ENCODE measurements at places on chromosomes 12 and 14. TPM values are rescaled to one million over a fixed set of nuclear protein-coding genes. Genes with fewer than 3 reads are reported as not detected.

The USP44 gene
- total RNA-seq: 2.9 TPM

The EML1 gene
- total RNA-seq: 22.5 TPM

The ESPL1 gene
- 47.0 TPM for total RNA-seq

DNA sequence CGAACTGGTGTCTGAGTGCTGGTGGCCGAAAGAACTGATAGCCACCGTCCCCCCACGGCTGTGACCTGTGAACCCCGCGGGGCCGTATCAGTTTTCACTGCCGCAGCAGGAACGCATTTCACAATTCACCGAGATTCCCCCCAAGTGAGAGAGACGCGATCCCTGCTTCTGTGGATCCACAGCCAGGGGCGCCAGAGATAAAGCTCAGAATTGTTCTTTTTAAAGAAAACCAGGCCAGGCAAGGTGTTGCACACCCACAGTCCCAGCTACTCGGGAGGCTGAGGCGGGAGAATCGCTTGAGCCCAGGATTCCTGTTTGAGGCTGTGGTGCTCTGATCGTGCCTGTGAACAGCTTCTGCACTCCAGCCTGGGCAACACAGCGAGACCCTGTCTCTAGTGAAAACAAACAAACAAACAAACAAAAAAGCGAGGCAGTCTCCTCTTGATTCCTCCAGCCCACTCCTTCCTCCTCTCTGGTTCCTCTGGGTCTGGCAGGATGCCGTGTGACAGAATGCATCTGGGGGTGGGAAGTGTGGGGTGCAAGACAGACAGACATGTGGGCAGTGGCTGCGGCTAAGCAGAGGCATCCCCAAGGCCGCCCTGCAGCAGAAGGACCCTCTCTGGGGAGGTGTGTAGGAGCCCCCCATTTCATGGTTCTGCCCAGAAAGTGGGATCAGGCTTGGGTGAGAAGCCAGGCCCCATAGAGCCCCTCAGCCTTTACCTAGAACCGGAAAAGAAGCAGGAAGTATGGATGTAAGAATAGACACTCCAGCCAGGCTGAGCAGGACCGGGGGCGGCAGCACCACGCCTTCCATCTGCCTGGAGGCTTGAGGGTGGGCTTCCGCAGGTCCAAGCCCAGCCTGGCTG lies 39.2 kb upstream of the PPP1R13B start:
- no peaks in the 10 kb centered on the region for H3K36me3 ChIP-seq
- peaks cover 16% of the 10 kb centered on the region for H3K4me1 ChIP-seq
- no peak overlapping the region for H3K4me3 ChIP-seq
- H3K27me3 ChIP-seq: no peaks in the 10 kb centered on the region

- no peaks in the 10 kb centered on the region for H3K4me1 ChIP-seq
- no peaks in the 10 kb centered on the region for H3K36me3 ChIP-seq
- H3K27me3 ChIP-seq: no peaks in the 10 kb centered on the region
- H3K4me3 ChIP-seq: no peak overlapping the region
- DNase-seq: peak; percentile 87
These were observed 14.7 kb upstream of the ZNF385A start for GRCh38 chr12:54398995-54399793.

DNA sequence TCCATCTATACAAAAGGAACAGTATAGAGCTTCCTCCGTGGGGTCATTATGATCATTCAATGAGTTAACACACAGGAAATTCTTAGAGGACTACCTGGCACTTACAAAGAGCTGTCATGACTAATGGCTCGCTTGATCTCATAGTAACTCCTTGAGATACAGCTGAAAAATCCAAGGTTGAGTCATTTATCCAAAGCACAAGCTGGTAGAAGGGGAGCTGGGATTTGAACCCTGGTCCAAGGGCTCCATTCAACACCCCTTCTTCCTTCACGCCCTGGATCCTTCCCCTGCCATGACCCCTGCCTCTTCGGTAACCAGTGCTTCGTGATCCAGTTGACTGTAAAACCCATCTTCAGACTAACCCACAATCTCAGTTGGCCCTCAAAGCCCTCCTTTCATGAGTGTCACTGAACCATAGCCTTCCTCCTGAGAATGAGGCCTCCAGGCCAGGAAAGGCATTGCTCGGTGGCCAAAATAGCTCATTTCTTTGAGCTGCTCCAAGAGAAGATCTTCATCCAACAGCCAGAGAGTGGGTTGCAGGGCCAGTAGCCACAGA lies 7.8 kb downstream of the ZFP36L1 start:
- no peak overlapping the region for H3K4me3 ChIP-seq
- peak; percentile 15 for DNase-seq
- H3K4me1 ChIP-seq: peaks cover 22% of the 10 kb centered on the region
- no peaks in the 10 kb centered on the region for H3K27me3 ChIP-seq
- no peaks in the 10 kb centered on the region for H3K36me3 ChIP-seq
- H3K27ac ChIP-seq: peak overlapping the region; percentile 96

- no peak overlapping the region for H3K4me3 ChIP-seq
- no peak overlapping the region for H3K27ac ChIP-seq
- peaks cover 16% of the 10 kb centered on the region for H3K4me1 ChIP-seq
- H3K27me3 ChIP-seq: no peaks in the 10 kb centered on the region
- DNase-seq: no peak
These were observed 110.5 kb downstream of the GPR135 start for GRCh38 chr14:59354666-59355065.

GRCh38 chr14:56065621-56066290 lies 52.5 kb upstream of the PELI2 start:
- no peak for DNase-seq
- H3K36me3 ChIP-seq: no peaks in the 10 kb centered on the region
- H3K27ac ChIP-seq: peak overlapping the region; percentile 2
- no peaks in the 10 kb centered on the region for H3K27me3 ChIP-seq

DNA sequence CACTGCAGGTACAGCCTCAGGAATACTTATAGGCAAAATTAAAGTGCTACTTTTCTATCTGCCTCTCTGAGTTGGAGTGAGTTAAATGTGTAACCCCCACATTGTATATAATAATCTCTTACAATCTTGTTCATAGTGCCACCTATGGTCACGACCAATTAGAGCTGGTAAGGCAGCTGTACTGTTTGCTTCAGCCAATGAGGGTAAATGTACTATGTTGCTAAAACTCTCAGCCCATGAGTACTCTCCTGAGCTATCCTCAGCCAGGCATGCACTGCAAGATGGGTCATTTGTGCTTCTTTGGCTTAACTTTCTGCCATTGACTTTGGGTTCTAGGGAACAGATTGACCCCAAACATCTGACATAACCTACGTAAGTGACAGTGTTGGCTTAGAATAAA lies 15.0 kb upstream of the MDM2 start:
- no peaks in the 10 kb centered on the region for H3K36me3 ChIP-seq
- no peaks in the 10 kb centered on the region for H3K4me1 ChIP-seq
- H3K27ac ChIP-seq: no peak overlapping the region
- H3K27me3 ChIP-seq: no peaks in the 10 kb centered on the region
- no peak overlapping the region for H3K4me3 ChIP-seq

- H3K27ac ChIP-seq: no peak overlapping the region
- no peak for DNase-seq
- no peaks in the 10 kb centered on the region for H3K27me3 ChIP-seq
- H3K4me1 ChIP-seq: no peaks in the 10 kb centered on the region
These were observed 5.3 kb downstream of the USP15 start for GRCh38 chr12:62265511-62265910.

DNA sequence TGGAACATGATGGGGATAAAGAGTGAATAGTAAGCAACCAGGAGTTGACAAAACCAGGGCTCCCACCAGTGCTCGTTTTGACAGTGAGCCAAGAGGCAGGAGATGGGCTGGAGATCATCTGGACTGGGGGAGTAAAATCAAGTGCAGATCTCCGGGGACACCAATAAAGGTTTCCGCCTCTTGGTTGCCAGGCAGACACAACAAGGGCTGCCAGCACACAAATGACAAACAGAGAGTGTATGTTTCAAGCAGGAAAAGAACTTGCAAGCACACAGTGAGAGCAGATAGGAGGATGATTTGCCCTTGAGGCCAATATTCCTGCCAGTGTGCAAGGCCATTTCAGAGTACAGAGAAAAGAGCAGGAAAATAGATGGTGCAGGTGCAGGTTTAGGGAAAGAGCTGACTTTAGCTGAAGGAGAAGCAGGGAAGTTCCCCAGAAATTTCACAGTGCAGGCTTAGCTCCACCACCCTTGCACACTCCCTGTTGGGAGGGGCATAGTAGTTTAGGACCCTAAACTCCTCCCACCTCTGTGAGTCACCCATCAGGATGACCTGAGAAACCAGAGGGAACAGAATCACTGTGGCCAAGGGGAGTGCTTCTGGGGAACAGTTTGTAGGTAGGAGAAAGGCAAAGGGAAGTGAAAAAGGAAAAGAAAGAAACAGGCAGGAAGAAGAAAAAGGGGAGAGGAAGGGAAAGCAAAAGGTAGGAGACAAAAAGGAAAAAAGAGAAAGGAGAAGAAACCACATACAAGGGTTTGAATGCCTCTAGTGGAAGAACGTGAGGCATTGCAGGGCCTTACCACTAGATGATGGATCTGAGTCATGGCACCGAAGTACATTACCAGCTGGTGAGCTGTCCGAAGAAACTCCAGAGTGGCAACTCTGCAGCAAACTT lies 404.4 kb downstream of the SLC6A15 start:
- no peaks in the 10 kb centered on the region for H3K36me3 ChIP-seq
- H3K27me3 ChIP-seq: no peaks in the 10 kb centered on the region
- H3K4me1 ChIP-seq: no peaks in the 10 kb centered on the region

DNA sequence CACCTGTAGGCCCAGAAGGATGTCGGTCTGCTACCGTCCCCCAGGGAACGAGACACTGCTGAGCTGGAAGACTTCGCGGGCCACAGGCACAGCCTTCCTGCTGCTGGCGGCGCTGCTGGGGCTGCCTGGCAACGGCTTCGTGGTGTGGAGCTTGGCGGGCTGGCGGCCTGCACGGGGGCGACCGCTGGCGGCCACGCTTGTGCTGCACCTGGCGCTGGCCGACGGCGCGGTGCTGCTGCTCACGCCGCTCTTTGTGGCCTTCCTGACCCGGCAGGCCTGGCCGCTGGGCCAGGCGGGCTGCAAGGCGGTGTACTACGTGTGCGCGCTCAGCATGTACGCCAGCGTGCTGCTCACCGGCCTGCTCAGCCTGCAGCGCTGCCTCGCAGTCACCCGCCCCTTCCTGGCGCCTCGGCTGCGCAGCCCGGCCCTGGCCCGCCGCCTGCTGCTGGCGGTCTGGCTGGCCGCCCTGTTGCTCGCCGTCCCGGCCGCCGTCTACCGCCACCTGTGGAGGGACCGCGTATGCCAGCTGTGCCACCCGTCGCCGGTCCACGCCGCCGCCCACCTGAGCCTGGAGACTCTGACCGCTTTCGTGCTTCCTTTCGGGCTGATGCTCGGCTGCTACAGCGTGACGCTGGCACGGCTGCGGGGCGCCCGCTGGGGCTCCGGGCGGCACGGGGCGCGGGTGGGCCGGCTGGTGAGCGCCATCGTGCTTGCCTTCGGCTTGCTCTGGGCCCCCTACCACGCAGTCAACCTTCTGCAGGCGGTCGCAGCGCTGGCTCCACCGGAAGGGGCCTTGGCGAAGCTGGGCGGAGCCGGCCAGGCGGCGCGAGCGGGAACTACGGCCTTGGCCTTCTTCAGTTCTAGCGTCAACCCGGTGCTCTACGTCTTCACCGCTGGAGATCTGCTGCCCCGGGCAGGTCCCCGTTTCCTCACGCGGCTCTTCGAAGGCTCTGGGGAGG lies at the start of gene LTB4R:
Gene LTB4R (plus strand): TSS at position 857 of the 959 bp plus-strand sequence. CDS start 4,150 bp downstream, outside the sequence.
- no peaks in the 10 kb centered on the region for H3K36me3 ChIP-seq
- H3K4me1 ChIP-seq: peaks cover 34% of the 10 kb centered on the region
- peak within 1 kb of the TSS; percentile 96 for H3K27ac ChIP-seq
- no peaks in the 10 kb centered on the region for H3K27me3 ChIP-seq

DNA sequence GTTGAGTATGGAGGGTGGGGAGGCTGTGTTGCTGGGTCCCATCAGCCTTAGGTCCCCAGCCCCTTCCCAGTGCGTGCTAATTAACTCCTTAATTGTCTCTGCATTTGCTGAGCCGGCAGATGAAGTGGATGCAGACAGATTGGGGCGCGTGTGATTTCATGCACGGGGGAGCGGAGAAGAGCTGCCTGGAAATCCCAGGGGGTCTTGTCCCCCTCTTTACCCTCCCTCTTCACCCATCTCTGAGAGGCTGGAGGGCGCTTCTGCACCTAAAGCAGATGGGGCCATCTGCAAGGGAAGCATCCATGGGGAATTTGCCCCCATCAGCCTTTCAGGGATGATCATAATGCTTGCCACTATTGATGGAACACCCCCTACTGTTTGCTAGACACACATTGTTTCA lies 4.4 kb upstream of the ASIC1 start:
- no peak overlapping the region for H3K27ac ChIP-seq
- DNase-seq: no peak
- H3K27me3 ChIP-seq: no peaks in the 10 kb centered on the region

DNA sequence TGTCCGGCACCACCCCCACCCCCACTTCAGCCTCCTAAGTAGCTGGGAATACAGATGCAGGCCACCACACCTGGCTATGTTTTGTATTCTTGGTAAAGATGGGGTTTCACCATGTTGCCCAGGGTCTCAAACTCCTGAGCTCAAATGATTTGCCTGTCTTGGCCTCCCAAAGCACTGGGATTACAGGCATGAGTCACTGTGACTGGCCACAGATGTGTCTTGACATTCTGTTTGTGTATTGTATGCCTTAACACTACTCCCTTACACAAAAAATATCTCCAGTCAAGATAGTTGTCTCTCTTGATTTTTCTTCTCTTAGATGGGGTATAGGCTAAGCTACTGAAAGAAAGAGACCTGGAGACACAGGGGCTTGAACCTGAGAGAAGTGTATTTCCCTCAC lies 17.6 kb downstream of the CLEC14A start:
- H3K27me3 ChIP-seq: no peaks in the 10 kb centered on the region
- DNase-seq: no peak
- H3K4me3 ChIP-seq: no peak overlapping the region
- H3K4me1 ChIP-seq: no peaks in the 10 kb centered on the region

- no peaks in the 10 kb centered on the region for H3K4me1 ChIP-seq
- H3K27ac ChIP-seq: no peak overlapping the region
- no peaks in the 10 kb centered on the region for H3K36me3 ChIP-seq
- no peak overlapping the region for H3K4me3 ChIP-seq
- no peak for DNase-seq
These were observed 150.4 kb downstream of the KSR2 start for GRCh38 chr12:117818400-117818799.

All from Peyer's patch (tissue), 4 donors.